COLO829 (cell line): ENCODE measurements at places on chromosomes 6 and 20.

DNA sequence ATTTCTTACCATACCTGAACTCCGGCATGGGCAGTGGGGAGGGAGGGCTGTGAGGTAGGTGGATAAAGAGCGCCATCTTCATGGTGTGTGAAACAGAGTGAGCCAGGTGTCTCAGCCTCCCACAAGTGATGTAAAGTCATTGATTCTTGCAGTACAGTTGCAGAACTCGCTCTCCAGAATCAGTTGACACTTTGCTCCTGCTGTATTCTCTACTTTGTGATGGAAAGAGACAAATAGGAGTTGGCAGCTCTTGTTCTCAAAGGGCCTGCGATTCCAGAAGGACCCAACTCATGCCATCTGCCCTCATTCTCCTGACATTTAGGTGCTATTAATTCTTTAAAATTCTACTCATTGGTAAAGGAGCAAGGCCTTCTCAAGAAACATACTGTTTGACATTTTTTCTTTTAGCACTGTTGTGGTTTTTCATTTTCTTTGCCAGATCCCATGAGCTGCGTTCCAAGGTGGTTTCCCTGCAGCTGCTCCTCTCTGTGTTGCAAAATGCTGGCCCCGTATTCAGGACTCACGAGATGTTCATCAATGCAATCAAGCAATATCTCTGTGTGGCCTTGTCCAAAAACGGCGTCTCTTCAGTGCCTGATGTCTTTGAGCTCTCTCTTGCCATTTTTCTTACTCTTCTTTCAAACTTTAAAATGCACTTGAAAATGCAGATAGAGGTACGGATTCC is 49.3 kb downstream of the ARFGEF2 start:
- DNase-seq = no peak

GRCh38 chr20:62792940-62793756 is 3.1 kb upstream of the MRGBP start:
- no peak for DNase-seq

DNA sequence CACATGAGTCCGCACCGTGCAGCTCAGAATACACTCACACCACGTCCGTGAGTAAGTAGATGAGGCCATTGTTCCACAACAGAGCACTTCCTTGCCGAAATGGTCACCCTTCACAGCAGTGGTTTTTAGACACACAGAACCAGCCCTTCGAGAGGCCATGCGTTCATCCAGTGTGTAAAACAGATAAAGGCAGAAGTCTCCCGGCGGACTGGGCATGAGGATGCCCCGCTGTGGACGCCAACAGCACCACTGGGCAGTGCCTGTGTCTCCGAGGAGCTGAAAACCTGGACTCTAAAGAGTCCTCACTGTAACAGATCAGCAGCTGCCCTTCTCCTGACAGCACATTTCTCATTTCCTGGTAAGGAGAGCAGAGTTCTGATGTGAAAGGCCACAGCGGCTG is 75.2 kb downstream of the WDR27 start:
- DNase-seq = no peak

- no peak for DNase-seq
Measured at GRCh38 chr6:122894791-122895190, 101.2 kb upstream of the CLVS2 start.

DNA sequence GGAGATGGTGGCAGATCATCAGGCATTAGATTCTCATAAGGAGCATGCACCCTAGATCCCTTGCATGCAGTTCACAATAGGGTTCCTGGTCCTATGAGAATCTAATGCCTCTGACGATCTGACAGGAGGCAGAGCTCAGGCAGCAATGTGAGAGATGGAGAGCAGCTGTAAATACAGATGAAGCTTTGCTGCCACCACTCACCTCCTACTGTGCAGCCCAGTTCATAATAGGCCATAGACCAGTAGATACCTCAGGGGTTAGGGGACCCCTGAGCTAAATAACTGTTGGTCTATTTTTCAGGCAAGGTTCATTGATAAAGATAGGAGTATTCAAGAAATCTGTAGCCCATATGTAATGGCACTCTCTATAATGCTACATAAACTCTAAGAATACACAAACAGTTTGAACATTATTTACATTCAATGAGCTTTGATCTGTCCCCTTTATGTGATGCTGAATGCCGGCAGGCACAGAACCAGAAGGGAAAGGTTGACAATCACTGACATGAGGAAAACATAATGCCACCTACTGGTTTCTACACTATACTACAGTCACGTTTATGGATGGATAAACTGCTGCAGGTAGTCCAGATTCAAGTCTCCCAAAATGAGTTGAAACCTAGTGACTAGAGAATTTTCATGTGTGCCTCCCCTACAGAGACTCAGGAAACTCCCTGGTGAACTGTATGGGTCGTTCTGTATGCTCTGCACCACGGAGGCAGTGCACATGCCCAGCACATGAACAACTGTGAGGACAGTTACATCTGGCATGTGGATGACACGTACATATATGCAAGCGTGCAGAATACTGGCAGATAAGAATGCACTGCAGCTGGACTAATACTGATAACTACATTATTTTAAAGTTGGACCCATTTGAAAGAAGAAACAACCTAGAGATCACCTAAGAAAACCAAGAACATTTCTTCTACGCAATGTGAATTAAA is 72.0 kb downstream of the DST start:
- peak; percentile 64 for DNase-seq

DNA sequence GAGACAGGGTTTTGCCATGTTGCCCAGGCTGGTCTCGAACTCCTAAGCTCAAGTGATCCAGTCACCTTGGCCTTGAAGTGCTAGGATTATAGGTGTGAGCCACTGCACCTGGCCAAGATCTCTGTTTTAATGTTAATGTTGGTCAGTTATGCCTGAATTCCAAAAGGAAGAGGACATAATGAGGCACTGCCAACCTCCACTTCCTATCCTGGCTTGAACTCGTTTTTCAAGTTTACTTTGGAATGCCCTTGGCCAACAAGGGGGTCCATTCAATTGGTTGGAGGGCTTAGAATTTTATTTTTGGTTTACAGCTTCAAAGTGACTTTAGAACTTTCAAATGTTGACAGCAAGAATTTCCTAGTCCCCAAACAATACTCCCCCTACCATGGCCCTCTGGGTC is 29.8 kb downstream of the DNAAF9 start:
- no peak for DNase-seq

GRCh38 chr20:24741493-24742072 is 207.5 kb upstream of the CST7 start:
- no peak for DNase-seq

GRCh38 chr20:47559141-47559540 is 57.5 kb downstream of the NCOA3 start:
- no peak for DNase-seq

DNA sequence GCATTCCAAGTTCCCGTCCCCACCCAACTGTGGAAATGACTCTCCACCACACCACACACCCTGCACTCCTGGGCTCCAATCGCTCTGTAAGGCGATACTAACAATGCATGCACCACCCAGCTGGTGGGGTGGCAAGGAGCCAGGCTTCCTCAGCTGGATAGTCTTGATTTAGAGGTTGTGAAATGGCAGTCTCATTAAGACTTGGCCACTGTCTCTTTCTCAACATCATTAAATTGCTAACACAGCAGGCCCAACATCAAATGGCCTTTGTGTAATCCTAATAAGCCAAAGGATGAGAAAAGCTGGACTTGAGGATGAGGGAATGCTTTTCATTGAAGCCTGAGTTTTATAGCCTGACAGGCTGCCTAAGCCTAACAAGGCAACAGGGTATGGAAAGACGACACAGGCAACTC is 223.7 kb downstream of the GMDS start:
- DNase-seq = peak; percentile 6

GRCh38 chr6:80638213-80639055 is 532.0 kb downstream of the BCKDHB start:
- peak; percentile 70 for DNase-seq

- no peak for DNase-seq
Measured at GRCh38 chr6:29899281-29899680, 43.1 kb upstream of the HLA-A start.

GRCh38 chr6:98094696-98095095 is 739.7 kb upstream of the POU3F2 start:
- no peak for DNase-seq

GRCh38 chr20:23614163-23614562 is 8.4 kb upstream of the CST9 start:
- DNase-seq = no peak

- DNase-seq = no peak
Measured at GRCh38 chr6:105936972-105937371, 149.2 kb upstream of the PRDM1 start.

GRCh38 chr6:30485236-30485635 is 4.1 kb upstream of the HLA-E start:
- no peak for DNase-seq

GRCh38 chr6:10453596-10453995 is 38.7 kb upstream of the TFAP2A start:
- DNase-seq = no peak

- no peak for DNase-seq
Measured at GRCh38 chr20:2146080-2146867, 44.6 kb downstream of the STK35 start.

DNA sequence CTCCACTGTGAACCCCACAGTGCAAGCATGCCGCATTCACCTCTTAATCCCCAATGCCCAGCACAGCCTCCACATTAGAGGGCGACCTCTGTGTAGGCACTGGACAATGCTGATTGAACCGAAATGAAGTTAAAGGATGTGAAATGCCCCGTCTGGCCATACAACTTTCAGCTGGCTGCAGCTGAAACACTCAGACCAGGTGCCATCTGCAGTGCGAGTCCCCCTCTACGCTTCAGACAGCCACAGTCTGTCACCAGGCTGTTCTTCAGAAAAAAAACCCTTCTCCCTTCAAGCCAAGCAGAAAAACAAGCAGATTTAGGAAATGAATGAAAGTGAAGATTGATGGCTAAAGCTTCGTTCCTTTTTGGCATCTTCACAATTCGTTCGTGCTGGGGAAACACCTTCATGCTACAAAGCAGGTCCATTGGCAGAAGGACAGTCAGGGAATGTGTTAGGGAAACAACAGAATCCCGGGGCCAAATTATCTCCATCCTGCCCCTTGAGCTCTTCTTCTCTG is 44.7 kb downstream of the TNFAIP3 start:
- DNase-seq = no peak

- DNase-seq = no peak
Measured at GRCh38 chr6:3339811-3340210, 81.1 kb downstream of the PSMG4 start.

DNA sequence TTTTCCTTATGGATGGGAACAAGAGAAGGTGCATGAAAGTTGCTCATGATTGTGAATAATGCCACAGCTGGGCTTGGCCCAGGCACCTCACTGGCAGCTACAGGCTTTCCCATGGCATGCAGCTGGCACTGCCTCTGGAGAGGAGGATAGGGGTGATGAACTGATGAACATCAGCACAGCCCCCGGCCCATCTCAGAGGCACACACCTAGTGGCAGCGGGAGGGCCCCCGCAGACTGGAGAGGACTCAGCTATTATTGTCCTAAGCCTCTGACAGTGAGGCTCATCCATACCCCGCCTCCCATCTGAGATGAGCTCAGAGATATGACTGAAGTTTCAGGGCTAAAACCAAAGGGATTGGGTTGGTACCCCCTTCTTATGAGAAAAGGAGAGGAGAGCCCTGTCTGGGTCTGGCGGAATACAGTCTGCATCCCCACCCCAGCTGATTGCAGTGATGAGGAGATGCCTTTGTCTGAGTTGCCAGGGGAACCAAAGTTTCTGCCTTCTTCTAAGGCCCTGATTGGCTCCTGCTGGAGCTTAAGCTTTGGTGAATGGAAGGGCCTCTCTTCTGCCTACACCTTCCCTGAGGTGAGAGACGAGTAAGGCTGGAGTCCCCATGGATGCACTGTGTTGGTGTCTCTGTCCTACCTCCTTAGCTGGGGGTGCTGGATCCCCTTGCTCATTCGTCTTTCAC is 27.6 kb upstream of the EPB41L1 start:
- DNase-seq = no peak

DNA sequence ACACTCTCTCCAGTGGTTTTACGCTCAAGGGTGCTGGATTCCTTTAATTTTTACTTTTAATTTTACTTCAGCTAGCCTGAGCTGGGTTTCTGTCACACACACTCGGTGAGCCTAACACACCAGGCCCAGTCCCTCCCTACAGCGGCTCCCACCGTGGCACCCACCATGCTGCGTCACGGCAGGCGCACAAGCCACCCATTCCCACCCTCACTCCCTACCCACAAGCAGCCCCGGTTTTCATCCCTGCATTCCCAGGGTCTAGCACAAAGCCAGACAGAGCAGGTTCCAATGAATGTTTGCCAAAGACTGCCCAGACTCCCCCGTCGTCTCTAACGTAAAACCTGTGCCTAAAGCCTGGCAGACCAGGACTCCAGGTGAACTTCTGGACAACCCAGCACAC is 50.3 kb downstream of the MYH7B start:
- DNase-seq = no peak

DNA sequence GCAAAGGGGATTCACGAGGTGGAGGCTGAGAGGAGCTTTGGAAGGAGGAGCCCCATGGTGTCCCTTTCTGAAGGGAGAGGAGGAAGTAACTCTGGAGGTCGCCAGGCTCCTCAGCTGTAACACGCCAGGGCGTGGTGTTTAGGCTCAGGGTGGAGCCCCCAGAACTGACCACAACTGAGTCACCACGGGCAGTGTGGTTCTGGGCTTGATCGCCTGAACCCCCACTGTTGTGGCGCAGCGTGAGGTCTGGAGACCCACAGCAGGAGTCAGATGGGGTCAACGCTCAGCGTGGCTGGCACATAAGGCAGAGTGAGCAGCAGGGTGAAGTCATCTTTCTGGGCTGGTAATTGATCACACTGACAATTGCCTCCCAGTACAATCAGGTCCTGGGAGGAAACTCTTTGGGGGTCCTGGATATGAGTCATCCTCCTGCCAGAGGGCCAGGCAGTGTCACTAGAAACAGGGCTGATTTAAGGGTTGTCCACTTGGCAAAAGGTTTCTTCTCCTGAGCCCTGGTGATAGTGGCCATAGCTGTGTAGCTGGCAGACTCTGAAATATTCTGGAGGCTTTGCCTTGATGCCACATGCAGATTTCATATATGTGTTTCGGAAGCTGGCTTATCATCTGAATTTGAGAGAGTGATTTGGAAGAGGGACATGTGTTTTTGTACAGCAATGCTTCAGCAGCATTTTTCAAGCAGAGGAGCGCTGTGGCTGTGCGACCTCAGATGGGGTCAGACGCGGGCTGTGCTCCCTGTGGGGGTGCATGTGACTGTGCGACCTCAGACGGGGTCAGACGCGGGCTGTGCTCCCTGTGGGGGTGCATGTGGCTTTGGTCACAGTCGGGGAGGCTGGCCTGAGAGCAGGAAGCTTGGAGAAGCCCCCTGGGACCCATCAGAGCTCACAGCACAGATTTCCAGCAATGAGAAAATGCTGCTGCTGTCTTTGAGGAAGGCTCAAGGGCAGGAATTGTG is 50.0 kb downstream of the SYNJ2 start:
- DNase-seq = no peak

- DNase-seq = no peak
Measured at GRCh38 chr6:4970739-4971395, 33.0 kb downstream of the RPP40 start.

GRCh38 chr20:63433351-63433750 is 39.1 kb downstream of the KCNQ2 start:
- no peak for DNase-seq

DNA sequence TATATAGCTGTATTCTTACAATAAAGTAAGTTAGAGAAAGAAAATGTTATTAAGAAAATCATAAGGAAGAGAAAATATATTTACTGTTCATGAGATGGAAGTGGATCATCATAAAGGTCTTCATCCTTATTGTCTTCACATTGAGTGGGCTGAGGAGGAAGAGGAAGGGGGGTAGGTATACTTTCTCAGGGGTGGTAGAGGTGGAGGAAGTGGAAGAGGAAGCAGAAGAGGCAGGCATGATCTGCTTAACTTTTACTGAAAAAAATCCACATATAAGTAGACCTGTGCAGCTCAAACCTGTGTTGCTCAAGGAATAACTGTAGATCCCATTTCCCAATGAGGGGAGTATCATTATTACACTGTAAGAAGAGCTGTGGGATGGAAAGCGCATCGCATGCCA is 714.2 kb downstream of the KIF16B start:
- DNase-seq = no peak
